Fibroblast of skin of right biceps (primary cell): ENCODE measurements at places on chromosomes 1 and 21.
A peak's percentile ranks its signal among the peaks of the same experiment; 100 is the strongest.

DNA sequence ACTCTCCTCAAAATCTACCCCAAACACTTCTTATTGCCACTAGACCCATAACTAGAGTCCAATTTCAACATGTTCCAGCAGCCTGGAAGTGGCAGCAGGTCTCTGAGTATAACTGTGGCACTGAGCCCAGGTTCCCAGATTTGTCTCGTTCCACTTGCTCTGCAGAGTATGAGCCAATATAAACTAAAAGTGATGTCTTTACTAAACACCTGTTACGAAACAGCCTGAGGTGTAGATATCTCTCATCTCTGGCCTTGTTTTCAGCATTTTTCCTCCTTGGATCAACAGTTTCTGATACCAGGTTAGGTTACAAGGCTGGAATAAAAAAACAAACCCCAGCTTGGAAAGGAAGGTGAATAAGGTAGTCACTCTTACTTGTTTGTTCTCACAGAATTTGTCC lies 25.2 kb upstream of the PRDX6 start:
- no peak for DNase-seq

- peak; percentile 45 for DNase-seq
Measured at GRCh38 chr21:36858320-36858957, 108.0 kb downstream of the HLCS start.

DNA sequence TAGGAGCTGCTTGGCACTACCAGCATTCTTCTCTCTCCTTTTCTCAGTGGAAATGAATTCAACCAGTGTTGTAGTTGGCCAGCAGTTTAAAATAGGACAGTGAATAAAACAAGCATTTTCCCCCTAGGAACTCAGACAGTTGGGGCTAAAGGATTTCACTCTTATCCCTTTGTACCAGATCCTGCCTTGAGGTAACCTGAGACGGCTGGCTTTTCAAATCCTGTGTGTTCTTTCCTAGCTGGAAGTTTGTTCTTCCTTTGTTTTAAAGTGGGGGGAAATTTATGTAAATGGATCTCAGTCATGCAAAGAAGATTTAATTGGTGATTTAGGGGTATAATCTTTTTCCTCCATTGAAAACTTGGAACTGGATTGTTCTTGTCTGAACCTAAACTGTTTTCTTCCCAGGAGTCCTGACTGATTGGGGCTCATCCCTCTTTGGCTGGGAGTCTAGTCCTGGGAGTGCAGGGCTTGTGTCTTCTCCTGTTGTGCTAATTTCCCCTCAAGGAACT lies 23.3 kb downstream of the ZP4 start:
- no peak for DNase-seq

GRCh38 chr1:24727501-24728216 lies 17.6 kb upstream of the CLIC4 start:
- DNase-seq = peak; percentile 79

DNA sequence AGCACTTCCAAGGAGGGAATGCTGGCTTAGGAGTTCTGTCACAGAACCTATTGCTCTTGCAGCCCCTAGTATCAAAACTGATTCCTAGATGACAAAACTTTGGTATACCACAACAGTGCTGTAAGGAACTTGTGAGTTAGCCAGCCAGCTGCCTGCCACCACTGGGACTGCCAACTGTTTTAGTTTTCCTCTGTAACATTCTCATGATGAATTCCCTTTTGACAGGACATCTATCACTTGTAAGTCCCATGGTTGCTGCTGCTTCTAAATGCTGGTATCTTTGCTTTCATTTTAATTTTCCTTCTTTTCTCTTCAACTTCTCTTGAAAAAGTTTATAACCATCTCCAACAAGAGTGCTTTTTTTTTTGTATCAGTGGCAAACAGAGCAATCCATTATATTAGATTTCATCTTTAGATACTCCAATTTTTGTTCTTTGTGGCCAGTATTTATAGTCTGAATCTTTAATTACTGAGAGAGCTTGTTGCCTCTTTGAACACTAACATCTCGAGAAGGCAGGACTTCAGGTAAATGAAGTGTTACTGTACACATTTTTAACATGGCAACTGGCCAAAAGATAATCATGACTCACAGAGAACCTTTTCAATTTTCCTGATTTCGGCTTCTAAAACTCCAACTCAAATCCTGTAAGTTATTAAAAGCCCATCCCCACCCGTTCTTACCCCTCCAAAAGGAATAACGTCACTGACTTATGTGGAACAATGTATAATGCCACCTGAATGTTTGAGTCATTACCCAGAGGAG lies 19.8 kb downstream of the DBT start:
- no peak for DNase-seq

DNA sequence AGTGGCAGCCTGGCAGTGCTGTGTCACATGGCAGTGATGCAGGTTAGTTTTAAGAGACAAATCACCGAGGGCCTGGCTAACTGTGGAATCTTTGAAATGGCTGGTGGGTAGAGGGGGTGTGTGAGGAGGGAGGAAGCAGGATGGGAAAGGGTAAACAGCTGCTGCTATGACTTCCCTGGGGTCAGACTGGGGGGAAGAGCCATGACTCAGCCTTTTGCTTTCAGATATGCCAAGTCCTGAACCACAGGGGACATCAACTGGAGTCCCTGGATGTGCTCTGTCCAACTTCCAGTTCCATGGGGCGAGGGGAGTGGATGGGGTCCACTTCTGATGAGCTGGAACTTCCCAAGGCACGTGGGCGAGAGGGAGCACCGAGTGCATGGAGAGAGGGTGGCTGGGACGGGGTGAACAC lies 121.1 kb upstream of the ADAR start:
- peak; percentile 74 for DNase-seq

- no peak for DNase-seq
Measured at GRCh38 chr1:155827450-155827849, 29.6 kb downstream of the GON4L start.

DNA sequence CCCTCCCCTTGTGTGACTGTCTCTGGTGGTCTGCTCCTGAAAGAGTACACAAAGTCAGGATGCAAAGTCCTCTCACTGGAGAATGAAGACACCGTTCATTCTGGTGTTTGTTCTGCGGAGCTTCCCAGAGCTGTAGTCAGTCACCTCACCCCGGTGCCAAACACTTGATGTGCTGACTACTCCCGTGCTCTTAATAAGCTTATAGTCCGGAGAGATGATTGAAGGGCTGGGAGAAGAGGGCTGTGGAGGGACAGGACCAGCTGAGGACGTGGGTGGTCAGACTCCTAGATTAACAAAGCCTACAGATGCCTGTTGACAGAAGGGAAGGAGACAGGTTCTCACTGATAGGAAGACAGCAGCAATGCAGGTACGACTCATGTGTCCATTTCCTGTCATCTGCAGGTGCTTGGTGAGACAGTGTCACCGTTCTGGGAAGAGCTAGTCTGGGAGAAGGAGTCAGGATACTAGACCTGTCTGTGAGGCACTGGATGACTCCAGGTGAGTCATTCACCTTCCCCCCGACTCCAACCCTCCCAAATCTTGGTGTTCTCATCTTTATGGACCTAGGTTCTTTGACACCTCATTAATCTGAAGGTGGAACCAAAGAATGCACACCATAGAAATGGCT lies 40.4 kb upstream of the LRRN2 start:
- no peak for DNase-seq

DNA sequence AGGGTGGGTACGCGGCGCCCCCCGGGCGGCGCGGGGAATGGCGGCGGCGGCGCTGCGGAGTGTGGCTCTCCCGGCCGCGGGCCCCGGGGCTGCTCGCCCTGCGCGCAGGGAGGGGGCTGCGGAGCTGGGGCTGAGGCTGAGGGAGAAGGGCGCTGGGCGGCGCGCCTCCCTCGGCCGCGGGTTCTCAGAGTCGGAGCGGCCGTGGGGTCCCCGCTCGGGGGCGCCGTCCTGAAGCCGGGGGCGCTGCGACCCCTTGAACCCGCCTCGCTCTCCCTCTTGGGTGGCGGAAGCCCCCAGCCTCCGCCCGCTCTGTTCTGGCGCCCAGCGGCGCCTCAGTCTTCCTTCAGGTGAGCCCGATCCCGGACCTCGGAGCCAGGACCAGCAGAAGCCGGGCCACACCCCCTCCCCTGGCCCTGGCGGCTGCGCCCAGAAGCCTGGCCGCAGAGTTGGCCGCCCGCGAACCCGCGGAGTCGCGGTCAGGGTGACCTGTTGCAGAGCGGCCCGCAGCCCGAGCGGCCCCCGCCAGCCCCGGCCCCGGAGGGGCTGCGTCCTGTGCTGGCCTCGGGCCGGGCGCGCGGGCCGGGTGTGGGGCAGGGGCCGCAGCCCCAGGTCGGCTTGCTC lies 532 bp downstream of the RALGPS2 start:
- DNase-seq = no peak

GRCh38 chr1:198361237-198361767 lies 179.2 kb downstream of the ATP6V1G3 start:
- DNase-seq = no peak

GRCh38 chr1:225987491-225988316 lies 11.4 kb downstream of the SDE2 start:
- peak; percentile 26 for DNase-seq

DNA sequence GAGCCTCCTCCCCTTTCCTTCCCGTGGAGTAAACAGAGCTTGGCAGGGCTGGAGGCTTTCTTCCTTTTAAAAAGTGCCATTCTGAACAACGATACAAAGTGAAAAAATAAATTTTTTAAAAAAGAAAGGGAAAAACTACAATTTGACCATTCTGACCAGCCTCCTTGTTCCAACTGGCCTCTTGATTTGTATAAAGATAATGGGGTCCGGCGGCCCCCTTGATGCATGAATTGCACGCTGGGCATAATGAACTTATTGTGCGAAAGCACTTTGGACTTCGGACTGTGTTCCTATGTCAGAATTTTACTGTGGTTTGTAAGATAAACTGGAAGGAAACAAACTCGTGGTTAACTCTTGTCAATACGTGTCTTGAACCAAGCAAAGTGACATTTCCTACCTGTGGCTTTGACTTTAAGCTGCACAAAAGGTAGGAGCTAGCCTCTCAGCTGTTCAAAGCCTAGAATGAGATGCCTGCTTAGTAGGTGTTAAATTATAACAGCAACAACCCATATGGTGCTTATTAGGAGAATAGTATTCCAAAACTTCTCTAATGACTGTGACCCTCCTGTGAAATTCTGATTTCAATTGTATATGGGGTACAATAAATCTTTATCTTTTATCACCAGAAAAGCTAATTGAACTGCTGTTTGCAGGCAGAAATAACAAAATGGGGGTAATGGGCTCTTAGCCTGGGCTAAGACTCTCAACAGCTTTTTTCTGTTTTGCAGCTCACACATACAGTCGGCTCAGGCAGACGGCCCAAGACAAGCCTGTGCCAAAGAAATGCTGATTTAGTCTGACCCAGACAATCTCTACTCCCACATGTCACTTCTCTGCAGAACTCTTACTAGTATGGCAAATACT lies 9.3 kb downstream of the IRF2BP2 start:
- peak; percentile 28 for DNase-seq

GRCh38 chr1:170321113-170321512 lies 175.4 kb downstream of the NTMT2 start:
- DNase-seq = peak; percentile 70

- no peak for DNase-seq
Measured at GRCh38 chr1:33563699-33564098, 91.3 kb downstream of the ZSCAN20 start.

DNA sequence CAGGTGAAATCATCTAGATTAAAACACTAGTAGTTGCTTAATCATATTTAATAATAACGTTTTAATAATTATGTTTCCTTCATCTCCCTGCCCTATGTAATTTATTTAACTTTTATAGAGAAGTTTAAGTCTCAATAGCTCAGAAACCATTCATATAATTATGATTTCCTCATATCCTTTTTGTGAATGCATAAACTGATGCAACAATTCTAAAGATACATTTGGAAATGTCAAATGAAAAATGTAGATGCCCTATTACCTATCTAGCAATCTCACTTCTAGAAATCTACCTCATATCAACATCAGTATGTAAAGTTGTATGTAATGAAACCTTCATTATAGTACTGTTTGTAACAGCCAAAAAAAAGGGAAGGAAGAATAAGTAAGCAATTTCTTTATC lies 10.5 kb downstream of the DRAM2 start:
- DNase-seq = no peak

- DNase-seq = no peak
Measured at GRCh38 chr1:221563476-221563921, 178.4 kb downstream of the DUSP10 start.

- DNase-seq = no peak
Measured at GRCh38 chr1:211215577-211215976, 43.6 kb upstream of the RCOR3 start.

DNA sequence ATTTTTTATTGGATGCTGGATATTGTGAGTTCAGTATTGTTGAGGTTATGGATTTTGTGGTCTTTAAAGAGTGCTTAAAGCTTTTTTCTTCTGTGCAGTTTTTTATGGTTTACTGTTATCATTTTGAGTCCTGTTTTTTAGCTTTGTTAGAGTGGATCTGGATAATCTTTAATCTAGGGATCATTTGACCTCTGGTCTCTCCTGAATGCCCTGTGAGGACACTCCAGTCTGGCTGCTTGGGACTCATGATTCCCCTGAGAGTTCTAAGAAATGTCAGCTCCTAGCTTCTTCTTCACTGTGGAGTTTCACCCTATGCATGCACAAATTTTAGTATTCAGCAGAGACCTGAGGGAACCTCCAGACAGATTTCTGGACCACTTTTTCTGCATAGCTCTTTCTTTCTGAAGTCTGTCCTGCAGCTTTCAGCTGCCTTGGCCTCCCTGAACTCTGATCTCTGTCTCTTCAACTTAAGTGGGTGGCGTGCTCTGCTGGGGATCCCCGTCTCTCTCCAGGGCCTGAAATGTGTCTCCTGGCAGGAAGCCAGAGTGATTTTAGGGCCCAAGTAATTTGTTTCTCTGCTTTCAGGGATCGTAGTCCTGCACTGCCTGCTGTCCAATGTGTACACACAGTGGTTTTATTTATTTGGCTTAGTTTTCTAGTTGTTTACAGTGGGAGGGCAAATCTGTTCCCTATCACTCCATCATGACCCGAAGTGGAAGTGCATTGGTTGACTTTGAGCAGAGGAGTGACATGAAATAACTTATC lies 14.7 kb downstream of the PEX14 start:
- DNase-seq = no peak

- no peak for DNase-seq
Measured at GRCh38 chr21:33943293-33943692, 27.7 kb upstream of the ATP5PO start.

- DNase-seq = no peak
Measured at GRCh38 chr1:63074321-63074720, 248.0 kb upstream of the FOXD3 start.

DNA sequence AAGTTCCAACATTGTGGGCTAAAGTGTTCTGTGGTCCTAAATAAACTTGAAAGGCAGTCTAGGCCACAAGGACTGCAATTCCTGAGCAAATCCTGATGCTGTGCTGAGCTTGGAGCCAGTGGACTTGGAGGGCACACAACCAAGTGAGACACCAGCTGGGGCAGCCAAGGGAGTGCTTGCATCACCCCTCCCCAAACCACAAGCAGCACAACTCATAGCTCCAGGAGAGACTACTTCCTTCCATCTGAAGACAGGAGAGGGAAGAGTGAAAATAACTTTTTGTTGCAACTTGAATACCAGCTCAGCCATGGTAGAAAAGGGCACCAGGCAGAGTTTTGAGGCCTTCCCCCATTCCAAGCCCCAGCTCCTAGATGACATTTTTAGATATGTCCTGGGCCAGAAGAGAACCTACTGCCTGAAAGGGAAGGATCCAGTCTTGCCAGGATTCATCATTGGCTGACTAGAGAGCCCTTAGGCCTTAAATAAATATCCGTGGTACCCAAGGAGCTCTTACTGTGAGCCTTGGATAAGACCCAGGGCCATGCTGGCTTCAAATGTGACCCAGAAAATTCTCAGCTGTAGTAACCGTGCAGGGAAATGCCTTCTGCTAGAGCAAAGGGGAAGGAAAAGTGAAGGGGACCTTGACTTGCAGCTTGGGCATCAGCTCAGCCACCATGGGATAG lies 35.4 kb upstream of the LRRC8B start:
- DNase-seq = peak; percentile 41

GRCh38 chr1:196181594-196181878 lies 426.7 kb downstream of the KCNT2 start:
- no peak for DNase-seq

- no peak for DNase-seq
Measured at GRCh38 chr1:29502225-29502910, 266.0 kb downstream of the PTPRU start.
